Activated CD4-positive, alpha-beta T cell treated with anti-CD3 and anti-CD28 coated beads, Interleukin-2, amount 50 U/mL, for 24 hours (primary cell): ENCODE measurements at places on chromosomes 7 and 10.

DNA sequence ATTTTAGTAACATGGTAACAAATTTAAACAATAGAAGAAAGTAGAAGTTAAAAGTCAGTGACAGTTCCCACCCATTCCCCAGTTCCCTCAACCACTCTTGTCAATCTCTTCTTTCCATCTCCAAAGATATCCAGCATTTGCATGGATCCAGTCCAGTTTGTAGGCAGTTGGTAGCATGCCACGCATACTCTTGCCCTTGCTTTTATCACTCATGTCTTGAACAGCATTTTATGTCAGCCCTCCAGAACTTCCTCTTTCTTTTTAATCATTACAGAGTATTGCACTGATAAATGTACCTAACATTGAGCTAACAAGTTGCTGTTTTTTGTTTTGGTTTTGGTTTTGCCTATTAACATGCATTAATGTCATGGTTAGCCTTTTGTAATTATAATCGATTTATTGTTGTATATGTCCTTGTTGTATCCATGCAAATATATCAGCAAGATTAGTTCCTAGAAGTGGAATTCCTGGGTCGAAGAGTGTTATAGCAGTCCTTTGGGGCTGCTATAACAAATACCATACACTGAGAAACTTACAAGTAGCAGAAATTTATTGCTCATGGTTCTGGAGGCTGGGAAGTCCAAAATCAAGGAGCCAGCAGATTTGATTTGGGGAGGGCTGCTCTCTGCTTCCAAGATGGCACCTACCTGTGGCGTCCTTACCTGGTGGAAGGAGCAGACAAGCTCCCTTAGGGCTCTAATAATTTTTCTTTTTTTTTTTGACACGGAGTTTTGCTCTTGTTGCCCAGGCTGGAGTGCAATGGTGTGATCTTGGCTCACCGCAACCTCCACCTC, 25.7 kb downstream of the CHST3 start:
- no peak for DNase-seq

DNA sequence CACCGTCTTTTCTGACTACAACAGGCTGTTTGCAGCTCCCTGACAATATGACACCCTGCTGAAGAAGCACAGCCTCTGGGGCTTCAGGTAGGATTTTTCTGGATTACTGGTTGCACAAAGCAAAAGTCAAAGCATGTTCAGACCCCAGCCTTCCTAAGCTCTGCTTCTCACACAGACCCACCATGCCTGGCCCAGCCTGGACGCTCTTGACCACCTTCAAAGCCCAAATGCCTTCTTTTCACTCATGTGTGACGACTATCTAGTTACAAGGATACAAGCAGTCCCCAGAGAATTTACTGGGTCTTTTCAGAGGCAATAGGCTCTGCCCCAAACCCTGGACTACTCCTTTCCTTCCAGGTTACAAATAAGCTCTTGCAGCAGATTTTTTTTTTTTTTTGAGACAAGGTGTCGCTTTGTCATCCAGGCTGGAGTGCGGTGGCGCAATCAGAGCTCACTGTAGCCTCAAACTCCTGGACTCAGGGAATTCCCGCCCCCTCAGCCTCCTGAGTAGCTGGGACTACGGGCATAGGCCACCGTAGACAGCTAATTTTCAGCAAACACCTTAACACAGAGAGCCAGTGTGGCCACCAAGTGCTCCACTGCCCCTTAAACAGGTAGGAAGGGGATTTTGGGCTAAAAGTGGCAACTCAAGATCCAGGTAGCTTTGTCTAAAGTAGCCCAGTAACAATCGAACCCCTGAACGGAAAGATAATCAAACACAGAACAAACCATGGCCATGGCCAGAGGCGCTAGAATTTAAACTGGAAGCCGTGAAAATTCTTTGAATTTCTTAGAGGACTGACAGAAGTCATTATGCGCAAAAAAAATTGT, 16.2 kb downstream of the SVIL start:
- no peak for DNase-seq

GRCh38 chr7:63077841-63078240, 920.8 kb upstream of the ZNF722 start:
- no peak for DNase-seq

DNA sequence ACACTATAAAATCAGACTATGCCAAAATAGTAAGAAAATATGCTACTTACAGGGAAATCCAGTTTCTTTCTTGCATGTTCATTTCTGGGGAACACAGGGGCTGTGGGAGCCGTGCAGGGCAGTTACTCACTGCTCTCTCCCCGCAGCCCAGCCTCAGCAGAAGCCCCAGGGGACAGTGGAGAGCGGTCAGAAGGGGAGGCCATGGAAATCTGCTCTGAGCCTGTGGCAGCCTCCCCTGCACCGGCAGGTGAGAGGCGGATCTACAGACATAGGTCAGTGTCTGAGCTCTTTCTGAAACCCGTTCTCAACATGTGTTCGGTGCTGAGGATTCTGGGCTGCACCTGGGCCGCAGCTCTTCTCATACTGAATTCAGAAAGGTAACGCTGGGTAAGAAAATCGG, 2.9 kb downstream of the ZNF511 start:
- no peak for DNase-seq
